Activated CD4-positive, alpha-beta T cell treated with anti-CD3 and anti-CD28 coated beads, Interleukin-2, amount 10 ng/mL, durations not matched to agents 24 days and 14 days (primary cell): ENCODE measurements at places on chromosomes 2 and 18.

DNA sequence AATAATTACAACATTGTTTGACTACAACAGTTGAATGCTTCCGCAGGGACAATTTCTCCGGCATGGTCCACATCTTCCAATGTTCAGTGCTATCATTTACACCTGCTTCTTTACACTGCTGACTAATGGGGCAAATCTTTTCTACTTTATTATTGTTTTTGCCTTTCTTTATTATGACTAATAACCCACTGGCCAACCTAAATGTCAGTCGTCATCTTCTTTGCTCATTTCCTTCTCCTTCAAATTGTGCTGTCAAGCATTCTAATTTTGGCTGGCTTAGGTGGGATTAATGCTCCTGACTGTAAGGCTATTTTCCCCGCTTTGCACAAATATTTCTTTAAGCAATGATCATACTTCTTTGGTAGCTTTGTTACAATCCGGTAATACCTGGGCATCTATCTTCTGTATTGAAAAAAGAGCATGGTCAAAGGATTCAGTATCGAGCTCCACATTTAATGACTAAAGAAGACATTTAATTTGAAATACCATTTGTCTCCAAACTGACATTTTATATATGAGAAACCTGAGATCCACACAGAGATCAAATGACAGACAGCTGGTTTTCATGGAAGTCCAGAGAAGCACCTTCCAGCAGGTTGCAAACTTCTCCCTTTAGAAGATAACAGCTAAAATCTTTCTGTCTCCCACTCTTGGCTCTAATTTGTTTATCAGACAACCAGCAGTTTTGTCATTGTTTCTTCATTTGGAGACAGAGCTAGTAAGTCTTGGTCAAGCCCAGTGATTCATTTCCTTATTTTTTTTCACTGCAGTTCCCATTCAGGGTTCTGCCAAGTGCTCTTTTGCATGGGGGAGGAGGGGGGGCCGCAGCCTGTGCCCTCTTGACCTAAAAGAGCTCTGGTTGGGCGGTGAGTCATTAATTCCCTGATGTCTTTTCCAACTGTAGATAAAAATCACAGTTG lies 132.9 kb downstream of the SOCS6 start:
- no peak for DNase-seq

DNA sequence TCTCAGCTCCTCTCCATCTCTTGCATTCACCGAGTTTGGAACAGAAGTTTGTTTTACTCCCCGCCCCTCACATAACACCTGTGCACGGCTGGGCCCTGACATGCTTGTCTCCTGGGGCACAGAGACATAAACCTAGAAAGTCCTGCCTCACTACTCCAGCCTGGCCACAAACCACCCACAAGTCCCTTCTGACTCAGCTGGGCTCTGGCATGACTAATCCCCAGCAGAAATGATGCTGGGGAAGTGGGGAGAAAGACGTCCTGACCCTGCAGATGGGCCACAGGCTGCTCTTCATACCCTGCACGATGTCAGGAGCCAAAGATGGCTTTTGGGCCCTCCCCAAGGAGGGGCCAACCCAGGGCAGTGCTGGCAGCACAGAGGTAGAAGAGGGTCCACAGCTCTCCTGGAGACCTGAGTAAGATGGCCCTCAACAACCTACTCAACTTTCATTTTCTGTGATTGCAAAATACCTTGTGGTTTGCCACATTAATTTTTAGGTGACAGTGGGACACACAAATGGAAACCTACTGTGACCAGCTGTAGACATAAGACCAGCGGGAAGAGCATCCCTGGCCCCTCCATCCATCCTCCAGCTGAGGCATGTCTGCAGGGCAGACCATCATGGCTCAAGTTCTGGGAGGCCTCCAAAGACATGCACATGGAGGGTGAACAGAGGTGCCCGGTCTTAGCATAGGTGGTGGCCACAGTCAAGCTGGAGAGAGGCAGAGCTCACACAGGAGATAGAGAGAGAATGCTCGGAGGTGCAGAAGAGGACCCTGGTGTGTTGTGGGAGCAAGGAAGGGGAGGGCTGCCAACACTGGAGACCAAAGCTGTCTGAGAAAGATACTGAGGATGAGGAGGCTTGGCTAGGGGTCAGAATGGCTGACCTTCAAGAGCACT lies 40.0 kb downstream of the DNMT3A start:
- DNase-seq = peak; percentile 89

DNA sequence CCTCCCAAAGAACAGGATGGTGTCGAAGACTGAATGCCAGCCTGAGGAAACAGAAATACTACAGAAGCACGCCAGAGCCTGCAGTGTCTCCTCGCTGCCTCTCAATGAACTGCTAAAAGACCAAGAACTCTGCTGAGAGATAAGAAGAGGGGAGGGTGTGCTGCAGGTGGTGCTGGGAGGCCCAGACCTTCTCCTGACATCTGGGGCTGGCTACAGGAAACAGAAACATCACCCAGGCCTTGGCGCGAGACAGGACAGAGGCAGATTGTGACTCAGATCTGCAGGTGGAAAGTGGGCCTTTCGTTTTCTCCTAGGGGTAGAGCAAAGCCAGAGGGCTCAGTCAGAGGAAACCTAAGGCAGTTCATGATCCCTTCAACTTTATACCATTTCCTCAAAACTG lies 250.3 kb upstream of the TCF4 start:
- no peak for DNase-seq

- DNase-seq = peak; percentile 92
These were observed 14.8 kb downstream of the ASPRV1 start for GRCh38 chr2:69946351-69947324.

GRCh38 chr2:169189132-169189531 lies 119.8 kb downstream of the DHRS9 start:
- no peak for DNase-seq

DNA sequence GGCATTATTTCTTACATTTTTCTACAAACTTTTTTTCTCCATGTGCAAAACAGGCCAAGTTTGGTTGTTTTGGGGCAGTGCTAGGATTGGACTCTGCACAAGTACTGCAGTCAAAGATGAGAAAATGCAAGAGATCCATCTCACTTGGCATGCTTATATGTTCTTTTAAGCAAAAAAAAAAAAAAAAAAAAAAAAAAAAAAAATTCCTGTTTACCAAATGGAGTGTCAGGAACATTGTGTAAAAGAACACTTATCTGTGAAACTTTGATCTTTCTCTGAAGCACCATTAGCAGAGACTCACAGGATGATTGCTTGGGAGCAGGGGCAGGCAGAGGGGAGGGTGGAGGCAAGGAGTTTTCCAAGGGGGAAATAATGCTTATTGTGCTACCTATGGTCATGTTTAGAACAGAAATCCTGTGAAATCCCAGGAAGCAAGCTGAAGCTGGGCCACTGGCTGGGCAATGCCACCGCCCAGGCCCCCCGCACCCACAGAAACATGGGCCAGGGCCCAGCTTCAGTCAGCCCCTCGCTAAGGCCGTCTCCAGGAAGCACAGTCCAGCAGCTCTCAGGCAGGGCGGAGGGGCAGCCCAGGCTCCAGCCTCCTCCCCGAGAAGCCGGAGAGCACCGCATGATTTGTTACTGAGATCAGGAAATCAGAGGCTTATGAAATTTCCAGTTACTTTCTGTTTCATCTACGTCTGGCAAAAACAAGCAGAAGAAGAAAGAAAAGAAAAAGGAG lies 229.4 kb downstream of the ZNF516 start:
- DNase-seq = peak; percentile 34

GRCh38 chr18:32455361-32455760 lies 15.3 kb downstream of the GAREM1 start:
- no peak for DNase-seq

- DNase-seq = no peak
These were observed 155.5 kb upstream of the SERTAD2 start for GRCh38 chr2:64809216-64809615.

- no peak for DNase-seq
These were observed at the start of gene TMEM37 for GRCh38 chr2:119431155-119431975. Gene TMEM37 (plus strand): TSS chr2:119431854. CDS start chr2:119431904, 50 bp downstream.

GRCh38 chr18:9436206-9436929 lies 38.9 kb upstream of the RALBP1 start:
- no peak for DNase-seq

DNA sequence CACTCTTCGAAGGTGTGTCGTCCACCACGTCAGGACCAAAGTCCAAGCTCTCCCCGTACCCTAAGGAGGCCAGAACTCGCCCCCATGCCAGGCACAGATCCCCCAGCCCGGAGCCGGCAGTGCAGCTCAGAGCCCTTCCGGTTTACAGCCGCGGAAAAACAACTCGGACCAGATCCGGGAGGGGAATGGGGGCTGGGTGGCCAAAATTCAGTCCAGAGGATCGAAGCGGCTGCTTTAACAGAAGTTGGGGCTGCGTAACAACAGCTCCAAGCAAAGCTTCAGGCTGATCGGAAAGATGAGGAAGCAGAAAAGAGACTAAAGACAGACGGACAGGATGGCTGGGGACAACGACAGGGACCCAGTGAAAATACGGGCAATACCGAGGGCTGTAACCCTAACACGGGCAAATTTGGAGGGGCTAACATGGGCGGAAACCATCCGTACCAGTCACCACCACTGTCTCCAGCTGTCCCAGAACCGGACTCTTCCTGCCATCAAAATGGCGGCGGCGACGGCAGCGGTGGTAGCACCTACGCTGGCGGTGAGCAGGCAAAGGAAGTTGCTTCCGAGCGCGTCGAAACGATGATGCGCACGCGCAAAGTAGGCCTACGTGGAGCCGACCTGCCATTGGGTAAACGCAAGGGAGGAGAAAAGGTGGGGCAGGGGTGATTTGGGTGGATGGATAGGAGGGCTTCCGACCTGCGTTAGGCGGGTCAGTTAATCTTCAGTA lies at the start of gene MMADHC:
TSS of gene MMADHC (minus strand) at position 556 of the 730 bp plus-strand sequence. CDS start 678 bp downstream, outside the sequence.
- peak; percentile 98 for DNase-seq

DNA sequence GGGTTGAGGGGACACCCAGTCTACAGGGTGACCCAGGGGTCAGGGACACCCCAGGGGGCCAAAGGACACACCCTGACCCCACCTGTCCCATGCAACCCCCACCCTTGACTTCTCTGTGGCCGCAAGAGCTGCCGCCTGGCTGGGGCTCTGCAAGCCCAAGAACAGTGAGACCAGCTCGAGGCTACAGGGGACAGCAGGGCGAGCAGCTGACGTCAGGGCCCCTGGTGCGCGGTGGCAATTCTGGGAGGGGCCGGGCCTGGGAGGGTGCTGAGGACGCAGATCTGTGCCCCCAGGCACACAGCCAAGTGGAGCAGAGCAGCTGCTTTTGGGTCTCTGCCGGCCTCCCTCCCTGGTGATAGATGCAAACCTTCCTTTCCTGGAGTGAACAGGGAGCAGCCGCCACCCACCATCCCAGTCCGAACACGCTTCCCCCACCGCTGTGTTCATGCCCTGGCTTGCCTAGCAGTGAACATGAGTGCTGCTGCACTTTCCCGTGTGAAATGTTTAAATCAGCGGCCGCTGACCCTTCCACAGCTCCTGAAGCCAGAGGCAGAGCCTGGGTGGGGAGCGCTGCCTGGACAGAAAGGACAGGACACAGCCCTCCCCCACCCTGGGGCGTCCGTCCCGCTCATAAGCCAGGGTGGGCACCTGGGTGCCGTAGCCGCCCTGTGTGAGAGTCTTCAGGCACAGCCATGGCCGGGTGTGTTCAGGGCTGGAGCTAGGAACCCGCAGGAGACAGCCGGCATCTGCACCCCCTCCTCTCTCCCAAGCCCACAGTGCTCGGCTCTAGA lies 46.9 kb downstream of the SLC66A2 start:
- no peak for DNase-seq

GRCh38 chr18:68394705-68395104 lies 320.2 kb downstream of the TMX3 start:
- no peak for DNase-seq

- DNase-seq = no peak
These were observed 42.4 kb upstream of the GBX2 start for GRCh38 chr2:236210536-236210935.

DNA sequence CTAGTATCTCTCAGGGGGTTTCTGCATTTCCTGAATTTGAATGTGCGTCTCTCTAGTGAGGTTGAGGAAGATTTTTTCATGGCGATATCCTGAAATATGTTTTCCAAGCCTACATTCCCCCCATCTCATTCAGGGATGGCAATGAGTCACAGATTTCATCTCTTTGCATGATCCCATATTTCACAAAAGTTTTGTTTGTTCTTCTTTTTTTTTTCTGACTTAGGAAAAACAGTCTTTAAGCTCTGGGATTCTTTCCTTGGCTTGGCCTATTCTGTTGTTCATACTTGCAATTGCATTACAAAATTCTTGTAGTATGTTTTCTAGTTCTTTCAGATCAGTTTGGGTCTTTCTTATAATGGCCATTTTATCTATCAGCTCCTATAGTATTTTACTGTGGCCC lies 136.5 kb downstream of the DSEL start:
- no peak for DNase-seq

DNA sequence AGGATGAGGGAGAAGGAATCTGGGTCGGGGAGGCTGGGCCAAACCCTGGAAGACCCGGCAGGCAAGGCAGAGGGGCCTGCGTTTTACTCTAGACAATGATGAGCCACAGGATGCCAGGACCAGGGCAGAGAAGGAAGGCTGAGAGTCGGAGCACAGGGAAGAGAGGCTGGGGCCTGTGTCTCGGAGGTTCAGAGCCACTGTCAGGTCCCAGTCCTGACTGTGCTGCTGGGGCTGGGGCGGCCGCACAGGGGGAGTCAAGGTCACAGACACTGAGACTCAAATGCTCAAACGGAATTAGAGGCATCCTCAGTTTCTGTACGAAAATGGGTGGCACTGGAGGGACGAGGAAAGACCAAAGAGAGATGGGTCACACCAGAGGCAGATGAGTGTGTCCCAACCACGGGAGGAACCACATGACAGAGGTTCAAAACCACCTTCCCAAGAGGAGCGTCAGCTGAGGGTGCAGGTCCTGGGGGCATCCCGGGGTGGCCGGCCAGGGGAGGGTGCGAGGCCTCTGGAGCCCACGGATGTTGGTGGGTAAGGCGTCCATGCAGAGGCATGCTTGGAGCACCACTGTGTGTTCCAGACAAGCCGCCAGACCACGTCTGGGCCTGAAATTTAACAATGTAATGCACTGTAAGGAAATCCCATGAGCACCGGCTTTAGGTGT lies 14.7 kb downstream of the HDAC4 start:
- DNase-seq = no peak
